Tongue (tissue), 3 donors: ENCODE measurements at places on chromosomes 7 and 10. TPM values are rescaled to one million over a fixed set of nuclear protein-coding genes. Genes with fewer than 3 reads are reported as not detected.

- peak; percentile 75 for DNase-seq
These were observed 107.2 kb downstream of the FGFR2 start for GRCh38 chr10:121490871-121491519.

DNA sequence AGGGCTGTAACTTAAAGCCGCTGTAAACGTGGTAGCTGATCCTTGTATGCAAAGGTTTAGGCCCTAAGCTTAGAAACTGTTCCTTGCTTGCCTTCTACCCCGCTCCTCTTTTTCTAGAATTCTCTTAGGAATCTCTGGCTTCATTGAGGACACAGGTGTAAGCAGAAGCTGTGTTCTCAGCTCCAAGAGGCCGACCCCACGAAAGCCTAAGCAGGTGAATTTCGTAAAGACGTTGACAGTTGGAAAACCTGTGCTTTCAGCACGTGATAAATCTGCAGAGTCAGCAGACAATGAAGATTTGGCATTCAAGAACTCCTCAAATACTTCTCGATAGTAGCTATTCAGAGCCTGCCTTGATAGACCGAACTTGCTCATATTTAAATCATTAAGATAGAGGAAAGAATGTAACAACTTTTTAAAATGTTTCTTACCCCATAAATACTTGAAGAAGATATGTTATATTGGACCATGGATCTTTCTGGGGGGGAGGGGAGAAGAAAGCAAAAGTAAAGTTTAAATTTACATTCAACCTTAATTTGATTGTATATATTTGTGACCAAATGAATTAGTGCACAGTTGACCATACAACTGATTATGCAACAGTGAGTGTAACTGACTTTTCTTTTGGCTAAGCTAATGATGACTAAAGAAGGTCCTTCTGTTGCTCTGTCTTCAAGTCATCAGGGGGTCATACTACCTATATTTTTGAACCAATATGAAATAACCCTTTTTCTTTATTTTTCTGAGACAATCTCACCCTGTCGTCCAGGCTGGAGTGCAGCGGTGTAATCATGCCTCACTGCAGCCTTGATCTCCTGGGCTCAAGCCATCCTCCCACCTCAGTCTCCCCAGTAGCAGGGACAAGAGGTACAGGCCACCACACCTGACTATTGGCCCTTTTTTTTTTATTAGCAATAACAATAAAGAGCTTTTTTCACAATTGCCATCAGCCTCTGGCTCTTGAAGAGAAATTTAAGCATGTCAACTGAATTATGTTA is 1.2 kb upstream of the GDI2 start:
- DNase-seq: peak; percentile 44

TWNK gene
- 6.6 TPM for total RNA-seq

AASS gene
- 37.1 TPM for total RNA-seq

DNA sequence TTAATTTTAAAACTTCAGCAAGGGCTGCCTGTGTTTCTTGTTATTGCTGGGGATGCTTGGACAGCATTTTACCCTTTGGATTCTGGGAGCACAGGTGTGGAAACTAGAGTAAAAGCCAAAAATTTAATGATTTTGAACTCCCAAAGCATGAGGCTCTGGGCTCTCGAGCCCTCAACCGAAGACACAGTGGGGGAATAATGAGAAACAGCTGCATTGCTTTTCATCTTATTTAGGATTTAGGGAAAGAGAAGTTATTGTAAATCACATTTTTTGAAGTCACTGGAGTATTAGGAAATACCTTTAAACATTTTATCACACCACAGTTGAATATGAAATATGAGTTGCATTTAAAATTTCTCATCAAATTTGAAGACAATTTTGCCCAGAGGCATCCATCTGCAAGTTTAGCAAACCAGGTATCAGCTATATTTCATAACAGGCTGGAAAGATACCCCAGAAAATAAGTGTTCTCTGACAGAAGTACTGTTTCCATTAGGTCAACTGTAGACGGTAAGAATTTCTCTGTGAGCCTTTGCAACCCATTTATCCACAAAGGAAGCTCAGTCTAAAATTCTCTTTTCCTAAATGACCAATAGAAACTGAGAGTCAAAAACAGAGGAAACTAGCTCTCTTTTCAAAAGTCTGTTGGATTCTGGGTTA is 290.6 kb upstream of the PHYHIPL start:
- DNase-seq: peak; percentile 84

- DNase-seq: no peak
These were observed 33.8 kb downstream of the HIP1 start for GRCh38 chr7:75704928-75705327.

DNA sequence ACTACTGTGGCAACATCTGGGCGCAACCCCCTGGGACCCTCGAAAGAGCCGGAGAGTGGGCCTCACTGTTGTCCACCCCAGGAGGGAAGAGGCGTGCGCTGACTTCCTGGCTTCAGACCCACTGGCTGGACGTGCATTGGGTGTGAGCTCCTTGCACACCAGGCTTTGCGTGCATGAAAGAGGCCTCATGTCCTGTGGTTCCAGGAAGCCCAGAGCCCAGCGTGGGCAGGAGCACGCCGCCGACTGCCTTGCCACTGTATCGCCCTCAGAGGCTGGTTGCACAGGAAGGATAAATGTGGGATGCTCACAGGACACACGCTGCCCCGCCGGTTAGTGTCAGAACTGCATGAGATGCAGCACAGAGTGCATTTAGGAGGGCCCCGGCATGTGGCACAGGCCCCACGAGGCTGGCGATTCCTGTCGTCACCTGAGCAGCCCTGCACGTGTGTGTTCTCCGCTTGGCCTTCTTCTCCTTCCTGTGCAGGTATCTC is 8.5 kb upstream of the JAKMIP3 start:
- no peak for DNase-seq

- DNase-seq: no peak
These were observed 74.5 kb upstream of the VKORC1L1 start for GRCh38 chr7:65798111-65799075.

GRCh38 chr10:129372172-129372571 is 94.9 kb upstream of the MGMT start:
- no peak for DNase-seq

DNA sequence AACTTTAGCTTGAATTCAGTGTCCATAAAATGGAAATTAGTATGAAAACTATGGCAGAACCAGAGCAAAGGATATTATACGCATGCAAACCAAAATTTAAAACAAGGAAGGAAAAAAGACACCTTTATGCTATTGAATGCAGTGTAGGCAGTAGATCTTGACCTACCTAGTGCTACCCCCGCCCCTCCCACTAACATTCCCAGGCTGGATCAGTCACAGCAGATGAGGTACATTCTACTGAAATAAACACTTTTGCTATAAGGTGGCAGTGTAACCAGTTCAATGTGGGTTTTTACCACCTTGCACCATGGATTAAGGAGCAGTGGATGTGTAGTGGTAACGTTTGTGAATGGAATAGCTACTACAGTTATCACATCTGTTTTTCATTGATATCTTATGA is 27.9 kb downstream of the SRI start:
- DNase-seq: no peak
